Activated T-cell treated with anti-CD3 and anti-CD28 coated beads, Interleukin-2, amount 50 U/mL, for 48 hours (primary cell): ENCODE measurements at places on chromosomes 16 and 17.
A peak's percentile ranks its signal among the peaks of the same experiment; 100 is the strongest.

- no peak for DNase-seq
Measured at GRCh38 chr16:83343935-83344366, 463.8 kb upstream of the HSBP1 start.

- peak; percentile 72 for DNase-seq
Measured at GRCh38 chr17:74212209-74212912, 1.0 kb upstream of the TTYH2 start.

GRCh38 chr17:36503456-36504155 is 17.1 kb downstream of the ZNHIT3 start:
- no peak for DNase-seq

GRCh38 chr17:77687921-77688320 is 270.6 kb upstream of the TNRC6C start:
- no peak for DNase-seq

GRCh38 chr16:67529582-67530012 is 968 bp downstream of the RIPOR1 start:
- no peak for DNase-seq

GRCh38 chr17:68289473-68289872 is 1.5 kb downstream of the SLC16A6 start:
- no peak for DNase-seq

DNA sequence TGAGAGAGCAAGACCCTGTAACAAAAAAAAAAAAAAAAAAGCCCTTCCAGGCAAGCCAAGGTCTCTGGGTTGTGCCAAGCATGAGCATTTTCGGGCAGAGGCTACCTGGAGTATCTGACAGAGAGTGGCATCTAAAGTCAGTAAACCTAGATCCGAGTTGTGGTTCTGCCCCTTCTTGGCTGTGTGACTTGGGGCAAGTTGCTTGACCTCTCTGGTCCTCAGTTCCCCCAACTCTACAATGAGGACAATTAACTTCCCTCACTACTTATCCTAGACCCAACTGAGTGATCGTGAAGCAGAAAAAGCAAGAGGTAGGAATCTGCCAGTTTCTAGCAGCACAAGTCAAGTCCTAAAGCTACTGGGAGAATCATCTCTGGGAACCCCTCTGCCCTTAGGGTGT is 34.4 kb downstream of the TMEM186 start:
- no peak for DNase-seq
